Stimulated activated CD8-positive, alpha-beta memory T cell treated with anti-CD3 and anti-CD28 coated beads, Interleukin-7, amount 100 ng/mL, for 48 hours (primary cell): ENCODE measurements at places on chromosomes 7 and 10.

- DNase-seq = no peak
Observed at GRCh38 chr7:17121671-17122070, 176.8 kb upstream of the AHR start.

DNA sequence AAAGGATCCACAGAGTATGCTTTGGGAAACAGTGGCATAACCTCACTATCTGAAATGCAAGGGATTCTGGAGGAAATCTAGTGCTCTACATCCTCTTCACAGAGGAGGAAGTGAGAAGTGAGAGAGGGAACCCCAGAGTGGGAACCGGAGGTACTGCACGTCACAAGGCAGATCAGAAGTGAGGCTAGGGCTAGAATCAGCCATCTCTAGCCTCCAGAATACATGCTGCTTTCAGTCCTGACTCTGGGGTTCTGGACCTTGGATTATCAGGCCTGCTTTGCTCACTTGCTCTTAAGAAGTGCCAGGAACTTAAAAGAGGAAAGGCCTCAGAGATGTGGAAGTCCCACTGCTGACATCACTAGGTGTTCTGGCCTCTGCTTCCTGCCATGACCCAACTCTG, 25.7 kb downstream of the ZNF503 start:
- no peak for DNase-seq

DNA sequence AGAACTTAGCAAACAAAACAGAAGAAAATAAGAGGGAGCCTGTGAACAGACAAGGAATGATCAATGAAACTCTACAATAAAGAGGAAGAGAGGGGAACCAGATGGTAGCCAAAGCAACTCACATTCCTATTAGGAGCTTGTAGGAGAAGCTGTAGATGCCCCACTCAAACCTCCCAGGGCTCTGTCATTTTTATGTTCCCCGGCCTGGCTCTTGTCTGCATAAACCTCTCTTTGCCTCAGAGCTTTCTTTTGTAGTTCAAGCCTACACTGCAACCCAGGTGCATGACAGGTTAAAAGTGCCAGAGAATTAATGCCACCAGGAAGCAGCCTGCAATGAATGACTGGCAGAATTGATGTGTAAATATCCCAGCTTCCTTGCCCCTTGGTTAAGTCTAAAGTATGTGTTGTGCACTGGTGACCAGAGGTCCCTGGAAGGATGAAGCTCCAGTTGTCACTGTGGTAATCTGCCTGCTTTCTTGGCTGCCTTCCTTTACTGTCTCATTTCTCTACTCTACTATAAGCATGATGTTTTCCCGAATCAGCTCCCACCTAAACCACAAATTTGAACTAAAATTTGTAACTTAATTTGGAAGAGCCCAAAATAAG, 40.4 kb downstream of the HDAC9 start:
- no peak for DNase-seq

GRCh38 chr10:103696411-103697145, 158.8 kb downstream of the SH3PXD2A start:
- peak; percentile 47 for DNase-seq

DNA sequence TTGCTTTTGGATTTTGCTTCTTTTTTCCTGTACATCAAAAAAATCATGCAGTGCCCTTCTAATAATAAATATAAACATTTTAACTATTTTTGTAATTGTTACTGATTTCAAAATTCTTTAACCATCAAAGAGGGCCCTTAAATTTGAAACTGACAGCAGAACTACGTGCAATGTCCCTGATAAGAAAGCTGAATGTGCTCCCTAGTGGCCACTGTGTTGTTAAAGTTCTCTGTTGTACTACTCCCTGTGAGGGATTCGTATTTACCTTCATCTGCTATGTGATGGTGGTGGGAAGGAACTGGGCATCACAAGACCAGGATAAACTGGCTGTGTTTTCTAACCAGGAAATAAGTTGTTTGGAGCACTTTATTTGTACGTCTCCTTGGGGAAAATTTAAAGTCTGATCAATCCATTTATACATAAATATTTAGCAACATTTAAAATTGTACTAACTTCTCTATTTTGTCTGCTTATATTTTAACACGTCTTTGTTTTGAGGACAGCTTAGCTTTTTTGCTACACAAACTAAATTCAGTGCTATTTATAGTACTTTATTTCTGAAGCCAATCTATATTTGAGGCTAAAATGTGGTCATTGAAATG, 322.4 kb downstream of the HGF start:
- DNase-seq = no peak

DNA sequence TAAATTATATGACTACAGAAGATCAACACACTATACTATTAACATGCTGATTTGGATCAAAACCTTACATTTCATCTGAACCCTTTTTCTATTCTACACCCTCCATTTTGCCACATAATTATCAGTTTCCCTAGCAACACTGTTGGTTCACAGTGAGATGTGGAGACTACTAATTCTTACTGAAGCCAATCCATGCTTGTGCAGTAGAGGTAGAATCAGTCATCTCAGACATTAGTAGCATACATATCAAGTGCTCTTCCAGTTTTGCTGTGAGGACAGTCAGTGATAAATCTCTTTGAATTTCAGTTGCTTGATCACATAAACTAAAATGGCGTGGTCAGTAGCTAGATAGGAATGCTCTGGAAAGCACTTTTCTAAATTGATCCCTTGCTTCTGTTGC, 70.3 kb downstream of the PON1 start:
- DNase-seq = no peak

DNA sequence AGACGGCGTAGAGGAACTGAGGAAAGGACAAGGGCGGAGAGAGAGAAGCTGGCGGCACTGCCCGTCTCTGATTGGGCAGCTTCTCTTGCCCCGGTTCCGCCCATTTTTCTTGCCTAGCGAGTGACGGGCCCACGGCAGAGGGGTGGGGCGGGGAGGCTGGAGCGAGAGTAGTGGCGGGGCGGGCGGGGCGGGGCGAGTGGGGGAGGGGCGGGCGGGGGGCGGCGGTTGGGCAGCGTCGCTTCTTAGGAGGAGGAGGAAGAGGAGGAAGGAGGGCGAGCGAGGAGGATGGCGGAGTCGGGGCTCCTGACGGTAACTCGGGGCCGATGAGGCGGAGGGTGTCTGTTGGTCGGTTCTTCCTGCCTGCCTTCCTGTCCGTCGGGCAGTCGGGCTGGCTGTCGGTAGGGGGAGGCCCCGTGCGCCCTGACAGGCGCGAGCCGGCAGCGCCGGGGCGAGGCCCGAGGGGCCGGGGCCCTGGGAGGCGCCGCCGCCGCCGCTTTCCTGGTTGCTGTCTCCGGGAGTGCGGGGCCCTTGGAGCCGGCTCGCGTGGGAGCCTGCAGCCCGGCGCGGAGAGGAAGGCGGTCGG, at the start of gene SHOC2:
SHOC2 (plus strand) TSS at position 256 of the 583 bp plus-strand sequence. CDS start 44,755 bp downstream, outside the sequence.
- peak; percentile 96 for DNase-seq

- no peak for DNase-seq
Observed at GRCh38 chr10:119659951-119660350, 8.8 kb downstream of the BAG3 start.

DNA sequence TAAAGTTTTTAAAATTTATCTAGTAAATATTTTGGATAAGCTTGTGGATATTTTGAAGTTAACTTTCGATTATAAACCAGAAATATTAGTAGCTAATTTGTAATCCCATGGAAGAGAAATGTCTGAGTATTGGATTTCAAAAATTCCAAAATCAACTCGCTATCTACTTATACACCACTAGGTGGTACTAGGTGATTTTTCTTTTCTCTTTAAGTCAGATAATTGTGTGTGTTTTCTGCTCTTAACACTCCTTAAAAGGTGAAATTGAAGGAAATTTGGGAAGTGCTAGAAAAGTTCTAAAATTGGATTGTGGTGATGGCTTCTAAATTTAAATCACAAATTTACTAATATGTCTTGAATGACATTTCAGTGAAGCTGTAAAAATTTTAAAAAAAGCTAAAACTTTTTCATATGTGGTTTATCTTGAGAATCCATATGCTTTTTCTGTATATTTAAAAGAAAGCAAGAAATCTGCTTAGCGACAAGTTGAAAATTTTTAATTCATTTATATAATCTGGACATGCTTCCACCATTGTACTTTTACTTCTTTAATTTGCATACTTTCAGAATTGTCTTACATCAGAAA, 90.2 kb downstream of the IPMK start:
- DNase-seq = no peak

DNA sequence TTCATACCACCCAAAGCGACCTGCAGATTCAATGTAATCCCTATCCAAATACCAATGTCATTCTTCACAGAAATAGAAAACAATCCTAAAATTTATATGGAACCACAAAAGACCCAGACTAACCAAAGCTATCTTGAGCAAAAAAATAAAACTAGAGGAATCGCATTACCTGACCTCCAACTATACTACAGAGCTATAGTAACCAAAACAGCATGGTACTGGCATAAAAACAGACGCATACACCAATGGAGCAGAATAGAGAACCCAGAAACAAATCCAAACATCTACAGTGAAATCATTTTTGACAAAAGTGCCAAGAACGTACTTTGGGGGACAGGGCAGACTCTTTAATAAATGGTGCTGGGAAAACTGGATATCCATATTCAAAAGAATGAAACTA, 16.9 kb upstream of the CUL1 start:
- DNase-seq = no peak

- no peak for DNase-seq
Observed at GRCh38 chr7:94095316-94096009, 91.3 kb upstream of the BET1 start.

DNA sequence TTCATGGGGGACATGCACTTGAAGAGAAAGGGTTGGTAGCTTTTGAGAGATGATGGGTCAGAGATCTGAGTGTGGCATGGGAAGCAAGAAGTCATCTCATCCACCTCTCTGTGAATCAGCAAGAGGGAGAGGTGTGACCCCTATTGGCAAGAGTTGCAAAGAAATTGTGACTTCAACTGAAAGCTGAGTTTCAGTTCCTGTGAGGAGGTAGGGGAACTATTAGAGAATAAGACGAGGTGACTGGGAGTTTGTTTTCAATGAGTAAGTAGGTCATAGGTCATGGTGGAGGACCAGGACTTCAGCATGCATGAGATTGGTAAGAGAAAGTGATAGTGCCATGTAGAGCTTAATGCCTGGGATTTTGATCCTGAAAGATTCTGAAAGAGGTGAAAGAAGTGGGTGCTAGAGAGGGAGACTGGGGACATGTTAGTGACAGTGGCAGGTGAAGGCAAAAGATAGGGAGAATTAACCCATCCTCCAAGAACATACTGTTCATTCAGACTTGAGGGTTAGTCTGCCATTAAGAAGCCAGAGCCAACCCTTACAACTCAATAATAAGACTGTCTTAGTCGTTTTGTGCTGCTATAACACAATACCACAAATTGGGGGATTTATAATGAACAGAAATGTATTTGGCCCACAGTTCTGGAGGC, 75.5 kb upstream of the CAPZA2 start:
- no peak for DNase-seq

GRCh38 chr10:73332379-73332778, 26.3 kb downstream of the CFAP70 start:
- DNase-seq = no peak
